ENCODE measurements at places on chromosomes 2 and 18.

DNA sequence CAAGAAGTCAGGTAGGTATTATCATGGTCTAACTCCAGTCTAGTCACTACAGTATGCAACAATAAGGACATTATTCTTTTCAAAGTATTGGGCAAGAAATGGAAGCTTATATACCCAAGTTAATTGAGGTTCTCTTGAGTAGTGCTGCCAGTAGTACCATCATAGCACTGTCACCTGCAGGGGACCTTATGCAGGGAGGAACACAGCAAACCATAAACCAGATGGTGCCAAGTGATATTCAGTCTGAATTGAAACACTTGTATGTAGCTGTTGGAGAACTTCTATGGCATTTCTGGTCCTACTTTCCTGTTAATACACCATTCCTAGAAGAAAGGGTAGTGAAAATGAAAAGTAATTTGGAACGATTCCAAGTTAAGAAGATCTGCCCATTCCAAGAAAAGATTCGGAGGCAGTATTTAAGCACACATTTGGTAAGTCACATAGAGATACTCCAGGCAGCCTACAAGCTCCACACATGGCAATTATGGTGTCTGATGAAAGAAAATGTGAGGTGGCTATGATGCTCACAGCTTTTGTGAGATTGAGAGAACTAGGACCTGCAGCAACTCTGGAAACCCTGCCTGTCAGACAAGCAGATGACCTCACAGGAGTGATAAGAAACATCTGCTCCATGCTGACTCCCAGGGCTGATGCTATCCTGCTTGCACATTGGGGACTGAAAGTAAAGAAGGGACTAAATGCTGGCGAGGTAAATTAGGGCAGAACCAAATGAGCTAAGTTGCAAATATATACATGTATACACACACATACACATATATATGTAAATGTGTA lies 174.7 kb downstream of the MC4R start:
- DNase-seq: no peak

DNA sequence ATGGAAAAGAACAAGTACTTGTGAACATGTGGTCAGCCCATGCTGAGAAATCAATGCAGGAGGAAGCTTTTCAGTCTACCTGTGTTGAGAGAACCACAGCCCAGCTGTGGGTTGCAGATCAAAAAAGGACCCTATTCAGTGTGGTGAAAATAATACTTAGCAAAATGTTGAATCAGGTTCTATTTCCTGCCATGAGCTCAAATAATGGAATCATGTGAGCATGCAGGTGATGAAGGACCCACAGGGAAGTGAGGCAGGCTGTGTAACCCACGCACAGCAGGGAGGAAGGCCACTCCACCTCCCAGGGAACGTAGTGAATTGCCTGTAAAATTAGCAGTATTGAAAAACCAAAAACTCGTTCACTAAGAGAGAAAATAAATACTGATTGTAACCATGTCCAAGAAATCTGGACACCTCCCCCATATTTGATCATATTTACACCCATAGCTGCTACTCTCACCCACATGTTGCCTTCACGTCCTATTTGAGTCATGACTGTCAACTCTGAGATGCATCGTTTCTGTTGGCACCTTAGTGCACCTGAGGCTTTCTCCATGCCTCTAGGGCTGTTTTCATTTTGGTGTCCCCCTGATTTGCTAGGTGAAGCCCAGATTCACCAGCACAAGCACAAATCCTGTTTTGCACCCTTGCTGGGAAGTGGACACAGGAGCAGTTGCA lies 20.5 kb upstream of the BCL2L11 start:
- no peak for DNase-seq

- no peak for DNase-seq
These were observed 23.9 kb downstream of the MAP4K3 start for GRCh38 chr2:39413063-39413737.

DNA sequence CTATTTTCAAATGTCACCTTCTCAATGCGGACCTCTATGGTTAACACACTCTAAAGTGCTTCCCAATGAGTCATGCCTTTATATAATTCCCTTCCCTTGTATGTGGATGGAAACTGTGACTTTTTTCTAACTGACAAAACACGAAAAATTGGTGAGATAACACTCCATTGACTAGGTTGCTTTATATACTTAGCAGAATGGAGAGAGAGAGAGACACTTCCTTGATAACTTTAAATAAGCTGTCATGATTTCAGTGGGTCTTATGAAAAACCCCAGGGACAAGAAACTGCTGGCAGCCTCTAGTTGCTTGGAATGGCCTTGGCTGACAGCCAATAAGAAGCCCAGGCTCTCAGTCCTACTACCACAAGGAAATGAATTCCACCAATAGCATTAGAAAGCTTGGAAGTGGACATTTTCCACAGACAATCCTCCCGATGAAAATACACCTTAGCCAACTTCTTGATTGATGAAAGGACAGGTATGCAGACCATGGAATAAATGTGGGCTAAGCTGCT lies 322.2 kb downstream of the ZNF804A start:
- DNase-seq: no peak

- DNase-seq: no peak
These were observed 27.9 kb upstream of the PTMA start for GRCh38 chr2:231680285-231680991.

GRCh38 chr2:118059919-118060478 lies 28.3 kb upstream of the INSIG2 start:
- no peak for DNase-seq

DNA sequence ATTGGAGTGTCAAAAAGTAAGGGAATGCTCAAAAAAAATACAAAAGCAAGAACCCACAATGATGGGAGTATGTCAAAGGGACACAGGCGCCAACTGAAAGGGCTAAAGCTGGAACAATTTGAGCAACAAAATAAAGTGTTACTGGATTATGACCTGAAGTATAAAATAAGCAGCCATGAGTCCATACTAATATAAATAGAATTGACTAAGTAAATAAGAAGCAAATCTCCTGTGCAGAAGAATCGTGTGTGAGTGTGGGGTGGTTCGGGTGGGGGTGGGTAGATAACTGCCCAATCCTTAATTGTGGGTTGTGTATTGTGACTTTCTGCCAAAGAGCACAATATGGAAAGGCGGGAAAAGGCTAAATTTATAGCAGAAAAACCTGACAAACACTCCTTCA lies 23.5 kb downstream of the IRS1 start:
- no peak for DNase-seq

GRCh38 chr2:30756051-30756719 lies 51.1 kb downstream of the CAPN13 start:
- DNase-seq: no peak

DNA sequence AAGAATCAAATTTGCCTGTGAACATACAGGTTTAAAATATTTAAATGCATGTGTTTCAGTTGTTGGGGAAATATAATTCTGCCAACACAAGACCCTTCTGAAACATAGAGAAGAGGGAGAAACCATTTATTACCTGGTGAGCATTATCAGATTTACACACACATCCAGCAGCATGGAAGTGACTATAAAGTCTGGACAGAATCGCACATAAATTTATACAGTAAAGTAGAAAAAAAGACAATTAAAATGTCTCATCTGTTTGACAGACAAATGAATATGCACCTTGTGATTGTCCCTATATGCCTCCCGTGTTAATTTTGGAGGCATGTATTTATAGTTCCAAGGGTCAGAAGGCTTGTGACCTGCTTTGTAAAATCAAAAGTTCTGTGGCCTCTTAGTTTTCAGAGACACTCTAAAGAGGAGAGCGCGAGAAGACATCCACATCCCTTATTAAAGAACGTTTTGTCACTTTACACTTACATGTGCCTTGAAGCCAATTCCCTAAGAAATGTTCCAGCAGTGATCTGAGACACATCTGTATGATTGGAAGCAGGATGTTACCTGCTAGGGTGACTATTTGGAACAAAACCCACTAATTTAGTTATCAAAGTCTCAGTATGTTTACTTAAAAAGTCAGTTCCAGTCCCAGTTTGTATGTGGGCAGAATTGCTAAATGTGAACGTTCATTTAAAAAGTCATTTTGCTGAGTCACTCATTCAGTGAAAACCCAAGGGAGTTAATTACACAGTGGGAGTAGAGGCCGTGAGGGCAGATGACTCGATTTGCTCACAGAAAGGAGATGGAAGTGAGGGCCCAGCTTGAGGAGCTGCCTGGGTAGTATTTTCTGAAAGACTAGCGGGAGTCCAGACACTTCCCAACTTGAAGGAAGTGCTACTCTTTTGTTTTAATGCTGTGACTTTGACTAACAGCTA lies 527.6 kb upstream of the MEX3C start:
- peak; percentile 22 for DNase-seq

Measured in GM13976 (cell line).